ENCODE measurements at places on chromosomes 7 and 10. TPM values are rescaled to one million over a fixed set of nuclear protein-coding genes. Genes with fewer than 3 reads are reported as not detected.

DNA sequence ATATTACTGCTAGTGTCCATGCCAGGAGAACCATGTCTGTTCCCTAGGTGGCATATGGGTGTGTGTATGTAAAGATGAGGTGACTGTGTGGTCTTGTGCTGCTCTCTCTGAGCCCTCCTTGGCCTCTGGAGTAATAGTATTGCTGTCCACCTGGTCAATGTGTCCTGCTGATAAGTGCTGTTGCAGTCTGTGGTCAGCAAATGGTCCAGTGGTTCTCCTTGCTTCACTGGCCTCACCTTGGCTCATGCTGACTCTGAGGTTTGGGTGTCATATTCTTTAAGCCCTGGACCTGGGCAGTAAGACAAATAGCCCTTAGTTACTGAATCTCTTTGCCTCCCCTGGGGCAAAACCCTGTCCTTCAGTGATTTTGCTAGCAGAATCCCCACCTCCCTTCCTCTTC, 56.8 kb downstream of the TPST1 start:
- DNase-seq, result no peak

GRCh38 chr7:4715410-4715776, 33.3 kb downstream of the FOXK1 start:
- peak; percentile 87 for DNase-seq

C7orf25 gene
- polyA plus RNA-seq, result 2.1 TPM

KCP gene
- polyA plus RNA-seq, result 8.0 TPM

GRCh38 chr10:129110780-129111179, 356.3 kb upstream of the MGMT start:
- DNase-seq, result no peak

ASZ1 gene
- 1.0 TPM for polyA plus RNA-seq

CCDC146 gene
- polyA plus RNA-seq, result 28.8 TPM

DNA sequence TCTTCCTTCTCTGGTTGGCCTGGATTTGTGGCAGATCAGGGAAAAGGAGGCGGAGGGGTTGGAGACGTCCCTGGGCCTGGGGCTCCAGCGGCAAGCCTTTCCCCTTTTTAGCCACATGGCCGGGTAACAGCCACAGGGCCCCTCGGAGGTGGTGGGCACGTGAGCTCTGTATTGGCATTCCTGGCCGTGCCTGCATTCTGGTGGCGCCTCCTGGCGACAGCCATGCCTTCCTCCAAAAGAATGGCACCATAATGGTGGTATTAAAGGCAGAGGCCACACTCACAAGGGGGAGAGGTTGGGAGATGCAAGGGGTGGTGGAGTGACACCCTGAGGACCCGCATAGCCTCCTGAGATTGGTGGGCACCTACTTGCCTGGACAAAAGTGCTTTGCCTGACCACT, 3.0 kb upstream of the AQP1 start:
- DNase-seq, result no peak

GRCh38 chr10:29840516-29841276, 205.9 kb upstream of the SVIL start:
- no peak for DNase-seq

- no peak for DNase-seq
Measured at GRCh38 chr7:148924011-148924410, 39.9 kb upstream of the EZH2 start.

DLG5 gene
- polyA plus RNA-seq, result 52.9 TPM

NAT16 gene
- polyA plus RNA-seq, result 0.16 TPM

DNA sequence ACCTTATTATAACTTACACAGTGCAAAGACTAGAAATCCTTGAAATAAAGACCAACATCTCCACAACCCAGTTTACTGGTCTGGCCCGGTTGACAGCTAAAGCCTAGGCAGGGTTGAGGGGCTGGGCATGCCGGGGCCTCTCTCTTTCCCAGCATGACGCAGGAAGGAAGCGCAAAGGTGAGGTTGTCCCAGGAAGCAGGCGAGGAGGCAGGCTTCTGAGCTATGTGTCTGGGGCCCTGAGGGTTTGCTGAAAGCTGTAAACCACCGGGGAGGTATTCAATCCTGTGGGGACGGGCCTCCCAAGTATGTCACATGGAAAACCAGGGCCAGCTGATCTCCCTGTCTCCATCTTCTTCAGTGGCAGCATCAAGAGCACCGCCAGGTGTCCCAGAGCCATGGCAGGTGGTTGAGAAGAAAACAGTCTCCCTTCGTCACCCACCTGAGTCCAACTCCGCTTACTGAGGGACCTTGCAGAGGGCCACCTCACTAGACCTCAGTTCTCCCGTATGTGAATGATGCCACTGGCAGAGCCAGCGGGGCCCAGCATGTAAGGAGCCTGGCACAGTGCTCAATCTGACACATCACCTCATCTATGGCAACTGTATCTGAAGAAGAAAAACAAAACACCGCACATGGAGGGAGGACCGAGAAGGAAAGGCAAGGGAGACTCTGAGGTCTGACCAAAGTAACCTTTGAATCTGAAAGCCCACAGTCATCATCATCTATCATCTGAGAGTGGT, 49.5 kb downstream of the FAM53B start:
- DNase-seq, result no peak

AFAP1L2 gene
- 43.3 TPM for polyA plus RNA-seq
